ENCODE measurements at places on chromosomes 3 and 15. TPM values are rescaled to one million over a fixed set of nuclear protein-coding genes. Genes with fewer than 3 reads are reported as not detected.

The GDPGP1 gene
- total RNA-seq: 4.6 TPM

The HSPBAP1 gene
- 6.2 TPM for total RNA-seq

The CCR4 gene
- total RNA-seq: not detected

The ATP11B gene
- total RNA-seq: 46.0 TPM

The LINGO1 gene
- not detected for total RNA-seq

The DZIP3 gene
- total RNA-seq: 13.9 TPM

The RAD18 gene
- 4.9 TPM for total RNA-seq

The AMIGO3 gene
- total RNA-seq: under 0.01 TPM

The SOX2 gene
- total RNA-seq: not detected

The SV2B gene
- under 0.01 TPM for total RNA-seq

The NEK10 gene
- total RNA-seq: 16.7 TPM

The LRRC15 gene
- total RNA-seq: 0.26 TPM

The ABCF3 gene
- total RNA-seq: 57.1 TPM

The MORC1 gene
- not detected for total RNA-seq

The SLC25A26 gene
- 15.2 TPM for total RNA-seq

The GOLGA6A gene
- under 0.01 TPM for total RNA-seq

The NME9 gene
- total RNA-seq: not detected

The CCR9 gene
- not detected for total RNA-seq

The DUOXA2 gene
- total RNA-seq: not detected

The P2RY14 gene
- not detected for total RNA-seq

The CAMK2N2 gene
- 0.16 TPM for total RNA-seq

The MYO5A gene
- total RNA-seq: 27.4 TPM

The CLDN11 gene
- total RNA-seq: 632 TPM

The C3orf20 gene
- not detected for total RNA-seq

The TUSC7 gene
- total RNA-seq: not detected

The ZNF385D gene
- 1.5 TPM for total RNA-seq

The SOX14 gene
- total RNA-seq: not detected

The TEX55 gene
- not detected for total RNA-seq

The LMOD3 gene
- total RNA-seq: under 0.01 TPM

The APOD gene
- total RNA-seq: 1.2 TPM
